ENCODE measurements at places on chromosomes 7 and 10. TPM values are rescaled to one million over a fixed set of nuclear protein-coding genes. Genes with fewer than 3 reads are reported as not detected.

Gene CYP2C19
- not detected for total RNA-seq

Gene CDC14C
- total RNA-seq: 0.29 TPM

Gene SSC4D
- 0.88 TPM for total RNA-seq

Gene RPEL1
- 0.29 TPM for total RNA-seq

Gene PDK4
- total RNA-seq: 0.36 TPM

Gene GATA3
- total RNA-seq: not detected

Gene TUBAL3
- total RNA-seq: not detected

Gene CALHM3
- total RNA-seq: not detected

Gene PDE1C
- total RNA-seq: 143 TPM

Gene NOD1
- 7.7 TPM for total RNA-seq
